Fibroblast of skin of back (primary cell): ENCODE measurements at places on chromosomes 4 and X.

DNA sequence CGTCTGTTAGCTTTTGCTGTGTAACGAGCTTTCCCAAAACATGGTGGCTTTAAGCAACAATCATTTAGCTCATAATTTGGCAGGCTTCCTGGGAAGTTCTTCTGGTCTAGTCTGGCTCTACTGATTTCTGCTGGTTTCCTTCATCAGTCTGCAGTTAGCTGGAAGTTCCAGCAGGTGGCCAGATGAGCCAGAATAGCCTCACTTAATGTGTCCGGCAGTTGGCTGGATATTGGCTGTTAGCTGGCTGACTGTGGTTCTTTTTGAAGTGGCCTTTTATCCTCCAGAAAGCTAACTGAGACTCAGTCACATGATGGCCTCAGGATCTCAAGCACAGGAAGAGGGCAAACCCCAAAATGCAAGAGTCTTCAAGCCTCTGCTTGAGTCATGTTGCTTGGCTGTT is 34.9 kb downstream of the FTHL17 start:
- peak; percentile 41 for DNase-seq

DNA sequence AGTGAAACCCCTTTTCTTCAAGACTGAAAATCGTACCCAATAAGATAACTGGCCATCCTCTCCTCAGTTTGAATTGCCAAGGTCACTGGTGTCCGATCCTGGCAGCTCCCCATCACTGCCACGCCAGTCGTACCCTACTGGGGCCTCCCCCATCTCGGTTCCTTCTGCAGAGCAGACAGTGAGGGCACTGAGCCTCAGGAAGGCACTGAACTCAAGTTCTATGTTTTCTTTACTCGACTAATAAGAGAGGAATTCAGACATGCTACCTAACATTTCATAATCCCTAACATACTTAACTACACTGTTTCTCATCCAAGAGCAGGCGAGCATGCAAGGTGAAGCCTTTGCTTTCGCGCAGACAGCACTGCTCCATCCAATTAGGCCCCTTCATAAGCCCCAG is 23.4 kb downstream of the ZFYVE28 start:
- DNase-seq = peak; percentile 27

DNA sequence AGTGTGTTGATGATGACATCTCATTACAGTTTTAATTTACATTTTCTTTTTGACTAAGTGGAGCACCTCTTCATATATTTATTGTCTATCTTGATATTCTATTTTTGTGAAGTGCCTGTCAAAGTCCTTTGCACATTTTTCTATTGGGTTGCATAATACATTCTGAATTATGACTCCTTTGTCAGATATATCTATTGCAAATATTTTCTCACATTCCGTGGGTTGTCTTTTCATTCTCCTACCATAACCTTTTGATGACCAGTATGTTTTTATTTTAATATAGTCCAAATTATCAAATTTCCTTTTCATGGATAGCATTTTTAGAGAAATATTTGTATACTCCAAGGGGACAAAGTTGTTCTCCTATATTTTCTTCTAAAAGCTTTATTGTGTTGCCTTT is 126.4 kb downstream of the PJA1 start:
- peak; percentile 42 for DNase-seq

- no peak for DNase-seq
These were observed 48.4 kb downstream of the HSD17B13 start for GRCh38 chr4:87274327-87274726.

GRCh38 chr4:3248811-3249661 is at the start of gene MSANTD1:
Gene MSANTD1 (plus strand): TSS chr4:3249159. CDS start chr4:3249223, 64 bp downstream.
- DNase-seq = peak; percentile 12

DNA sequence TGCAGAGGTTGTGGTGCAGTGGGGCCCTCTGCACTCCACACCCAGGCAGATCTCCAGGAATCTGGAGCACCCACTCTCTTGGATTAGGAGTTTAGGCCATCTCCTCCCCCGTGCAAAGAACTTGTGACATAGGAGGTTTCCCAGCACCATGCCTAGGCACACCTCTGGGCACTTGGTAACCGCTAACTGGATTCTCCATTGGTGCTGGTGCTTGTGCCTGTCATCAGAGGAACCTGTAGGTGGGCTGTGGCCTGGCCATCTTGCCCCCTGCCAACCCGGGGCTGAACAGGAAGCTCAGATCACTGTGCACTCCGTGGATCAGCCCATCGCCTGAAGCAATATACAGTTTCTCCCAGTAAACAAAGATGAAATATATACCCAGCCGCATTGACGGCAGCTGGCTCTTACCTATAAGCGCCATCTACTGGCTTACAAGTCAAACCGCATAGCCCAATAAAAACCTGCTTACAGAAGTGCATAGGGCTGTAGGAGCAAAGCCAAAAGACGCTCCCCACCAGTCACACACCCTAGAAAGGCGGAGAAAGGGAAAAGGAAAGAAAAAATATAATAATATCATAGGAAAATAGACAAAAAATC is 19.1 kb upstream of the TEX13B start:
- peak; percentile 24 for DNase-seq

DNA sequence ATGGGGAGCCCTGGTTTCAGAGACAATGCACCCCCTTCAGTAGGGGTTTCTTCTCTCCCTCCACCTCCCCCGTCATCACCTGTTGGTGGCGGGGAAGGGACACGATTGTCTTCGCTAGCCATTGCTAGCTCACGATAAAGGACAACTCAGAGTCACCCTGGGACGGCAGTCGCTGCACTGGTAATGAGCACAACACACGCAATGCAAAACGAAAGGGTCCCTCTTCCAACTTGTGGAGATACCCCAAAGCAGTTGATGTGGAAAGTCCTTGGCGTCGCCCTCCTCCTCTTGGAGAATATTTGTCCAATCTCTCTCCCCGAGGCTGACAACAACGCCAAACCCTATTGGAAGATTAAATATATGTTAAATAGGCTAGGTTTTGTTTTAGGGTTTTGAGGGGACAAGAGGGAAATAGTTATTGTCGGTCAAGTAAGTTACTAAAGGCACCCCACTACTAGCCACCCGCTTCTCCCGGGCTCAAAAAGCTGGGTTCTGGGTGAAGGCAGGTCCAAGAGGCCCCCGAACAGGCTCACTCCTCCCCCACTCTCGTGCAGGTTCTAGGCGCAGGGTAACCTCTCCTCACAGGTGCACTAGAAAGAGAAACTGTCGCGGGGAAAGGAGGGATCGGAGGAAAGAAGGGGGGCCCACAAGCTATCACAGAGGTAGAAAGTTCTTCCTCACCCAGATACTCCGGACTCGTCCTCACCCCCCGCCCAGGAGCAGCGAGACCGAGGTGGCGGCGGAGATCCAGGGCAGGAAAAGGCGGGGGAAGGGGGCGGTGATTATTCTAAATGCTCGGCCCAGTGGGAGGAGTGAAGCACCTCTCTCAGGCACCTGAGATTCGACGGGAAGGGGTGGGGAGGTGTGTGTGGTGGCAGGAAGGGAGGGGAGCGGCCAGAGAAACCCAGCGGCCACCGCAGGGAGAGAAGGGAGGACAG is at the start of gene LRBA:
TSS of gene LRBA (minus strand) at position 764 of the 938 bp plus-strand sequence. CDS start at position 122, 642 bp downstream.
- DNase-seq = peak; percentile 40

DNA sequence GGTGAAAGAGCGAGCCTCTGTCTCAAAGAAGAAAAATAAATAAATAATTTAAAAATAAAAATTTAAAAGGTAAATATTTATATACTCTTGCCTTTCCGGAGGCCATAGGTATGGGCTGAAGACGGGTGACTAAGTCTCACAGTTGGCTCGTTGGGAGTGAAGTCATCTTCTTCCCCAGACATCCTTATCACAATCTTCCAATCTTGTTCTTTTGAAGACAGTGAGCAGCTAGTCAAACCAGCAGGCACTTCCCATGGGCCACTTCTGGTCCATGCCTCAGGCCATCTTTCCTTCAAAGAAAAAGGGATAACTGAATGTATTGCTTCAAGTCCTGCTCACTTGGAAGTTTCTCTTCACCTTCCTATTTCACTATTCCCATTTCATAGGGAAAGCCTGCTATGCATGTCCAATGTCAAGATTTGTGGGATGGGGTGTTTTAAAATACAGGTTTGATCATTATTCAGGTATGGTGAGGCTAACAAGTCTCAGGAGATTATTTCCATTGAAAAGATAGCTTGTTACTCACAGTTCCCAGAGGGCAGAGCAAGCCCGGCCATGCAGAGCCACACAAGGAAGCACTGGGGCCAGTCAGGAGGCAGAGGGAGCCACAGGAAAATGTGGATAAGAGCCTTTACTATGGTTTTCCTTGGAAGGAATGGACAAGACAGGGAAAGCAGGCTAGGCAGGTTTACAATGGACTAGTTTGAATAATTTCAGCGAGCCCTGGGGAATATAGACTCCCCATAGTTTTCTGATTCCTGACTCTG is 33.3 kb upstream of the VCX2 start:
- no peak for DNase-seq

DNA sequence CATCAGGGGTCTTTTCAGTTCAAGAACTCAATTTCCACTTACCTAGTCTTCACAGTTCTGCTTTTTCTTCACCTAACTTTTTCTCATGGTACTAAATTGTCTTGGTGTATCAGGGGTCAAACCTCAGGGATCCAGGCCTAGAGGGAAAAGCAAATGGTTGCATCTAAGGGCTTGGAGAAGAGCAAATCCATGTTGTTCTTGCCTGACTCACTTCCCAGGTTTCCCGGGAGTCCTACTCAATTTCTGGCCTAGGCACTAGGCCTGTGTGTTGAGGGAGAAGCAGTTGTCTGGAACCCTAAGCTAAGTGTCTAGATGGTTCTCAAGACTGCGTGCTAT is 191.9 kb upstream of the STK26 start:
- no peak for DNase-seq

GRCh38 chr4:73725985-73726384 is 14.4 kb upstream of the CXCL8 start:
- peak; percentile 98 for DNase-seq

DNA sequence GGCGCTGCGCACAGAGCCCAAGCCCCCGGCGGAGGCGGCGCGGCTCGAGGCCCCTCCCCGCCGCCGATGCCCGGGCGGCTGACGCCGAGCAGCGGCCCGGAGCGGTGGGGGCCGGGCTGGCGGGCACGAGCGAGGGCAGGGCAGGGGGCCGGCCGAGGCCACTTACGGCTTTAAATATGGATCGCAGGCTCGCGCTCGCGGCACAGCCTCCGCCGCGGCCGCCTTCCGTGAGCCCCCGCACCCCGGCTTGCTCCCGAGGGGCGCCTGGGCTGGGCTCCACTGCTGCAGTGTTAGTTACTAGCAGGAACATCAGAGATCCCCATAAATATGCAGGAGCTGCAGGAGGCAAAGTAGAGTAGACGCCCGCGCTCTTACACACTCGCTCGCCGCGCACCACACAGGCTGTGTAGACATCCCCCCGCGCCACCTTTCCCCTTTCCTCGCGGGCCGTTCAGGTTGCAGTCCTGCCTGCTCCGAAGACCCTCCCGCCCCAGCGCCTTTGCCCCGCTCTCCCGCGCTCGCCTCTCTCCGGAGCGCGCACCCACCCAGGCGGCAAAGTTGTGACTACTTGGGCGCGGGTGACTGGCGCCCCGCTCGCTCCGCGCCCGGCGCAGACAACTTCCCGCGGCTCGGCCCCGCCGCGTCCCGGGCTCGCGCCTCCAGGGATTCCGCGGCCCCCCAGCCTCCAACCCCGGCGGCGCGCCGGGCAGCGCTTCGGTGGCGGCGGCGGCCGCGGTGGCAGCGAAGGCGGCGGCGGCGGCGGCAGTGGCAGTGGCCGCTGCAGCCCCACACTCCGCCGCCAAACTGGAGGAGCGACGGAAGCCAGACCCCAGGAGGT is 152.0 kb upstream of the SLC4A4 start:
- peak; percentile 53 for DNase-seq

- DNase-seq = no peak
These were observed 5.3 kb downstream of the YIPF7 start for GRCh38 chr4:44646151-44646550.

GRCh38 chr4:1987296-1987695 is 21.5 kb downstream of the NELFA start:
- no peak for DNase-seq

DNA sequence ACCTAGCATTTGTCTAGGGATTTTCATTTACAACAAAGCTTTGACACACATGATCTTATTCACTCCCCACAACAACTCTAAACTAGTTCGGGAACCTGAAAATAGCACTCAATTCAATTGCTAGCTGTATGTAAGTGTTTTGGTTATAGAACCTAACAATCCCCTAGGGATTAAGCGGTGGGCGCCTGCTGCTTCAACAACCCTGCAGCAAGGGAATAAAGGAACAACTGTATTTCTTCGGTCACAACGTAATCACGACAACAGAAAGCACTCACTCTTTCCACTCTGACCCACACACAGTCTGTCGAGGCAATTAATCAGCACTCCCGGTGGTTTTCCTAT is 674 bp upstream of the DIAPH2 start:
- no peak for DNase-seq

DNA sequence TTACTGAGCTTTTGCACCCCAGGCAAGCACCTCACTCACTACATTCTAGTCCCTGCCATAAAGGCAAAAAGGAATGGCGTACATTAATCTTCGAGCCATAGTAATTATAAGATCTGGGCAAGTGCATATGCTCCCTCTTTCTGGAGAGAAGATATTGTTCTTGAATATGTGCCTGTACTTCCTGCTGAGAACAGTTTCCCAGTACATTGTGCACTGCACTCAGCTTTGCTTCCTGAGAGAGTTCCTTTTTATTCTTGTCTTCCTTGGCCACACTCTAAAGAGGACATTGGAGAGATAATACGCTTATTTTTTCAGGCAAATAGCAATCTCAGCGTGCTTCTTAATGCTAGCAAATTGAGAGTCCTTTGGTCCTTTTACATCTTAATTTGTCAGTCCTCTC is 909.0 kb upstream of the PCDH10 start:
- DNase-seq = no peak

- no peak for DNase-seq
These were observed 252.8 kb upstream of the SLC7A11 start for GRCh38 chr4:138494931-138495330.

GRCh38 chr4:160563552-160564282 is 1460.8 kb downstream of the RAPGEF2 start:
- DNase-seq = no peak

GRCh38 chr4:176788971-176789370 is 3.8 kb downstream of the VEGFC start:
- no peak for DNase-seq

DNA sequence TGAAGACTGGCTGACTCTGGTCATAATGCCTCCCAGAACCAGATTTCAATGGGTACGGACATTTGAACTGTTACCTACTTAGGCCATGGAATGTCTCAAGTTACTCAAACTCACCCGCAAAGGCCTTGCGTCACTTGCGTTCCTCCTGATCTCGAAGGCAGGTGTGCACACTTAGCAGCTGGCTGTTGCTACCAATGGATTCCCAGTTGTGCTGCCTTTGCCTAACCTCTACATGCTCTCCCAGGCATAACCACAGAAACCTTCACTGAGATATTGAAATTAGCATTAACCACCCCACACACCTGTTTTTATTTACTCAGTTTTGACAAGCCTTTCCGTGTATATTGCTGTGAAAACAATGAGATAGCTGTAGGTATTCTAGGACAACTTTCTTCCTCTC is 2.8 kb downstream of the ERVMER34-1 start:
- DNase-seq = no peak
